Suprapubic skin (tissue), 4 donors: ENCODE measurements at places on chromosomes 2 and 18. TPM values are rescaled to one million over a fixed set of nuclear protein-coding genes. Genes with fewer than 3 reads are reported as not detected.

SCN2A gene
- total RNA-seq, result 0.19 TPM

- DNase-seq, result no peak
Observed at GRCh38 chr18:41969881-41970280, 14.8 kb downstream of the PIK3C3 start.

DNA sequence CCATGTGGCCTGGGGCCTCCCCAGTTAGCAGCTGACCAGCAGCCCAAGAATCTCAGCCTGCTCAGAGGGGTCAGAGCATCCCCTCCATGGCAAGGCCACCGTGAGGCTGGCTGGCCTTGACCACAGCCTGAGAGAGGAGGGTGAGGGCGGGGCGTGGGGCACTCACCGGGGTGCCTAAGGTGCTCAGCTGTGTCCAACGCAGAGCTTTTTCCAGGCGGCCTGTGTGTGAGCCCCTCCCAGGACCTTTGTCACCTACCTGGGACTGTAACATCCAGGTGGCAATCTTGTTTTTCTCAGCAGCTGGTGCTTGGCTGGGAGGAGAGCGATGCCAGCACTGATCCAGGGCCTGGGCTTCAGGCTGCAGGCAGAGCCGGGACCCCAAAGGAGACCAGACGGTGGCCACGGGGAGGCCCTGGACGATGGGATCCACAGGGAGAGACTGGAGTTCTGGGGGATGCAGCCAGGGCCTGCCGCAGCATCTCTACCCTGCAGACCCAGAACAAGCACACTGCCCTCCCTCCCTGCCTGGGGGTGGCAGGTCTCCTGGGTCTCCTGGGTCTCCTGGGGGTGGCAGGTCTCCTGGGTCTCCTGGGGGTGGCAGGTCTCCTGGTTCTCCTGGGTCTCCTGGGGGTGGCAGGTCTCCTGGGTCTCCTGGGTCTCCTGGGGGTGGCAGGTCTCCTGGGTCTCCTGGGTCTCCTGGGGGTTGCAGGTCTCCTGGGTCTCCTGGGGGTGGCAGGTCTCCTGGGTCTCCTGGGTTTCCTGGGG lies 12.3 kb downstream of the SNED1 start:
- DNase-seq, result no peak

DNA sequence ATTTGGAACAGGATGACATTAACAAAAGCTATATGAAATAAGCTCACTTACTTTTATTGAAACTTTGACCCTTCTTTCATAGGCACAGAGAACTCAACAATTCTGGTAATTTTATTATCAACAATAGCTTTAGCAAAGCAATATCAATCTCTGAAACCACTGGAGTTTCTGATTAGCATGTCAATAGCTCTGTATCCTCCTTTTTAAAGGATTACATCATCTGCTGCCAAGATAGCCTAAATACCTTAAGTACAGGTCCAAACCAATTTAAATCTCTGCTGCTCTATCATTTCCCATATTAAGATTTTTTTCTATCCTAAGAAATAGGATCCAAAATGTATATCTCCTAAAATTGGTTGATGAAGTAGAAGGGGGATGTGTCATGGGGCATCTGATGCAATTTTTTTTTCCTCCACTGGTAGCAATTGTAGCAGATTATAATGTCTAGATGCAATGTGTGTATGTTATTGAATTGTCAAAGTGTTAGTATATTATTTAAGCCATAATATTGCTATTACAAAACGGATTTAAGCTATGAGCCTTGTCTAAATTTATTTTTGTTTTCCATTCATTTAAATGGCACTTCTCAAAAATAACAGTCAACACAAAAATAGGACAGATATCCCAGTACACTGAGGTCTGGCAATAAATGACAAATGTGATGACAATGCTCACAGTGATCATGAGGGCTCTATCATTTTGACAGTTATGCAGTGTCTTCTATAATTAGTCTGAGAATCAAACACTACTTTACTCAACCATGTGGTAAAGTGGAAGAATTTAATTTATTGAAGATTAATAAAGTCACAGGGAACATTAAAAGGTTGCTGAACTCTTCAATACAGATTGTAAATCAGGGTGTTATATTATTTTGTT lies 328.4 kb downstream of the CDH7 start:
- DNase-seq, result no peak

DNA sequence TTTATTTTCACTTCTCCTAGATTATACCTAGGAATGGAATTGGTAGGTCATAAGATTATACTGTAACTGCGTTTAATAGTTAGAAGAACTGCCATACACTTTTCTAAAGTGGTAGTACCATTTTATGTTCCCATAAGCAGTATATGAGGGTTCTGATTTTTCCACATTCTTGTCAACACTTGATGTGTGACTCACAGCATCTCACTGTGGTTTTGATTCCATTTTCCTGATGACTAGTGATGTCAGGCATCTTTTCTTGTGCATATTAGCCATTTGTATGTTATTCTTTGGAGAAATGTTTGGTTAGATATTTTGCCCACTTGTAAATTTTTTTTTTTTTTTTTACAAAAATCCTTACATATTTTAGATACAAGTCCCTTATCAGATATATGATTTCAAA lies 2.3 kb downstream of the DCAF17 start:
- DNase-seq, result no peak

DNA sequence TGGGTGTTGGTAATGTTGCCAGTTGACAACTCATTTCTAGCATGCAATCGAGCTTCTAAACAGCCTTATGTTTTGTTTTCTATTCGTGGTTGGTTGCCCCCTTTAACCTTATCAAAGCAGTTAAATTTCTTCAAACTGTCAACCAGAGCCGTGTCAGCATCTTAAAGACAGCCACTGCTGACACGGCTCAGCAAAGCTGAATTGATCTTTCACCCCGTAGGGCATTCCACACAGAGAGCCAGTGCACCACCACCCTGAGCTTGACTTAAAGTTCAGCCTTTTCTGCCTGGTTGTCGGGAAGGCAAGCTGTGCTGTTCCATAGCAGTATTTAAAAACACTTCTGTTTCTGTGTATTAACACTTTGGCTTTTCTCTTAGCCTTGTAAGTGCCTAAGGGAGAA lies 355.0 kb upstream of the CHST9 start:
- no peak for DNase-seq
